ENCODE measurements at places on chromosomes 2 and 18.
A peak's percentile ranks its signal among the peaks of the same experiment; 100 is the strongest.

DNA sequence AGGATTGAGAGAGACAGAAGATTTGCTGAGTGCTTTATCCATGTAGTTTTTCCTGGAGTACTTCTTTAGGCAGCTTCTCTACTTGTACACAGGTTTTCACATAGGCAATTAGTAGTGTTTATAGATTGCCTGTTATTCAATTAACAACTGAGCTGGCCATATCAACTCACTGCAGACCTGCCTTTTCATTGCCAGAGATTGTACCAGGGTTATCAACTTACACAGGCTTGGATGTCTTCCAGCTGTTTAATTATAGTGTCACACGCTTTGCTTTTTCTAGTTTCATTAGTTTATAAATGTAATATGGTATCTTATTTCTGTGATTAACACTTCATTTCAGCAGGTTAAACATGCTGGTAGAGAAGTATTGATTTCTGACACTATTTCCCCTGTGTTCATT is 125.9 kb downstream of the GPD2 start:
- no peak for DNase-seq

DNA sequence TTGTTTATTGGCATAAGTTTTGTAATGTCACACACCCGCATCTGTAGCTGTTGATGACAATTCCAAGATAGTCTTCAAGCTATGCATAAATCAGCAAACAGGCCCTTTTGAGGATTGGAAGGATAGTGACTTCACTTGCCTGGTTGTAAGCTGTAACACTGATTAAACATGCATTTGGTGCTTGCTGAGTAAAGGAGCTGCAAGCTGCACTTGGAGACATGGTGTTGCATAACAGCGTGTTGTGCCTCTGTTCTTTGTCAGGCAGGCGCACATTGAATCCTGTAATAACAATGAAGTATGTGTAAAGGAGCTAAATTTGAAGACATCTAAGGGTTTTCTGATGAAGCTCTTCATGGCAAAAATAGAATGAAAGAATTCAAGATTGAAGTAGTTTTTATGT is 68.7 kb upstream of the TTC27 start:
- no peak for DNase-seq

GRCh38 chr2:64914735-64915509 is 74.3 kb upstream of the SLC1A4 start:
- DNase-seq = no peak

DNA sequence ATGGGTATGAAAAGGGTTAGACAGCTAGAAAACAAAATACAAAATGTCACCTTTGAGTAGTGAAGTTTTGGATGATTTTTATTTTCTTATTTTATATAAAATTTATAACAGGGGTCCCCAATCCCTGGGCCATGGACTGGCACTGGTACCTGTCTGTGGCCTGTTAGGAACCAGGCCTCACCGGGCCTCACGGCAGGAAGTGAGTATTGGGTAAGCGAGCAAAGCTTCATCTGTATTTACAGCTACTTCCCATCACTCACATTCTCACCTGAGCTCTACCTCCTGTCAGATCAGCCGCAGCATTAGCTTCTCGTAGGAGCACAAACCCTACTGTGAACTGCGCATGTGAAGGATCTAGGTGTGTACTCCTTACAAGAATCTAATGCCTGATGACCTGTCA is 202.8 kb upstream of the TWIST2 start:
- no peak for DNase-seq

DNA sequence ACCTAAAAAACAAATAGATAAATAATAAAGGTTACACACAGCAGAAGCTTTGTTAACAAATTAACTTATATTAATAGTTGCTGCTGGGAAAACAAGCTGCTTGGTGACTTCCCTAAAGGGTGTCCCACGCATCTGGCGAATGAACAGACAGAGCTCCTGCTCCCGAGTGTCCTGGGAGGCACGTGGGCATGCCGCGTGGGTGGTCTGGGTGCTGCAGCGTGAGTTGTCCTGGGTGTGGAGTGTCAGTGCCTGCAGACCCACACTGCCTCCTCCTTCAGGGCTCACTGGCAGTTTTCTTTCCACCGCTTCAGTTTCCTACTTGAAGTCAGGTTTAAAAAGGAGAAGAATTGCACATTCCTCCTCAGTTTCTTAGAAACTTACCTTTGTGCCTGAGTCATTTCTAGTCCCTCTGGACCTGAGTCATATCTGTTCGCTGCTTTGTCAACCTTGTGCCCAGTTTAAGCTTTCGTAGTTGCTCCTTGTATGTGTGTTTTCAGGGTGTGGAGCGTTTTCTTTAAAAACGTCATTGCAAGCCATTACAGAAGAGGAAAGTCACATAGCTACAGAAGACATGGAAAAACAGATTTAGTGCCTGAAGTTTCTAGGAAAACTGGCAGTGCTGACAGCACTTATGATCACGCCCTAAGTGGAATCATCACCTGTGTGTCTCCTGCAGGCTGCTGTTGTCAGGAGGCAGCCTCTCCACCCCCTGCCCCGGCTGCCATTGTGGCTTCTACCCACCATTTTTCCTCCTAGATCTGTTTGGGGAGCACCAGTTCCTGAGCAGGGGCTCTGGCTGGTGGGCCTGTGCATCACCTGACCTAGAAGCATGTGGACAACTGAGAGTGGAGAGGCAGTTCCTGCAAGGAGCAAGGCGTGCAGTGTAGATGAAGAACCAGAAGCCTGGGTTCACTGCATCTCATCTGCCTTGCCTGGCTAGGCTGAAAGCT is 24.5 kb downstream of the IMPA2 start:
- no peak for DNase-seq

DNA sequence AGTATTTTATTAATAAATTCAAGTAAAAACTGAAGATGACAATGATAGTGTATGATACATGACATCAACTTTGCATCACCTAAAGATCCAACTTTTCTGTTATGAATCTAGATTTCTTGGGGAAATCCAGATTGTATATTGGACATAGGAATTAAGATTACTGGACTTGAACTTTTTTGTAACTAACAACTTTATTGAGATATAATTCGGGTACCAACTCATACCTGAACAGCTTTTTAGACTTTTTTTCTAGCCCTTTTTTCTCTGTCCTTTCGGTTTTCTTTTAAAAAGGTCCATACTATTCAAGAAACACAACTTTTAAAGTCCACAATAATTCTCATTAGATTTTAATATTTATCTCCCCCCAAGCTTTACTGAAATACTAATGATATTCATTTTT is 1.1 kb upstream of the SOCS6 start:
- no peak for DNase-seq

DNA sequence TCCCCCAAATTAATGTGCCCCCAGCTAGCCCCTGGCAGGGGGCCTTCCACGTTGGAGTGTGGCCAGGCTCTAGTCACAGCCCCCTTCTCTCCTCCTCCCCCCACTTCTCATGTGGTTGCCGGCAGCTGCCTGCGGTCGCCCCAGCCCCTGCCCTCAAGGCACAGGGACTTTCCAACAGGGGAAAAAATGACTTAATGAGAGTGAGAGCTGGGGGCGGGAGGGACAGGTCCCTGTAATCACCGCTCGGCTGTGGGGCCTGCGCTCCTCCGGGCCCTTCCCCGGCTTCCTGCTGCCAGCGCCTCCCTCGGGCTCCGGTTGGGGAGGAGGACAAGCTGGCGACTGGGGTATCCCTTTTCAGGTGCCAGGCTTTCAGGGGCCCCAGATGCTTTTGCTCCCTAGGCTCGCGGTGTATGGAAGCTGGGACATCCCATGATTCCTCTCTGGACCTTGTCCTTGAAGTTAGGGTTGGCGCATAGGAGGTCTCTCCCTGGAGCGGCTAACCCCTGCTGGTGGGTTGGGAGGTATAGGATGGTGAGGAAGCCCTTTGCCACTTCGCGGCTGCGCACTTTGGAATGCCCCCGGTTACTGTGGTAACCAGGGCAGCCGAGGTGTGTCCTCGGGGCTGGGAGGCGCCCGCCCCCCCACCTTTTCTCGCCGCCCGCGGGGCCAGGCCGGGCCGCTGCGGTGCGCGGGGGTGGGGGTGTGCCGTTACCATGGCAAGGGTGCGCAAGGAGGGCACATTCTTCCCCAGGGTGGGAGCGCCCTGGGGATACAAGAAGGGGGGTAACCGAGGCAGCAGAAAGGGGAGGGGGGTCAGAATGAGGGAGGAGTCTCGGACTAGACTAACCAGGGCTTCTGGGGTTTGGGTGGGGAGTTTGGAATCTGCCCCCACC is 16.1 kb downstream of the WNT10A start:
- peak; percentile 82 for DNase-seq

- DNase-seq = no peak
Observed at GRCh38 chr2:128409326-128410034, 90.8 kb upstream of the HS6ST1 start.

- DNase-seq = no peak
Observed at GRCh38 chr18:23706971-23707640, 17.9 kb downstream of the LAMA3 start.

- no peak for DNase-seq
Observed at GRCh38 chr18:6495536-6495935, 80.8 kb upstream of the L3MBTL4 start.

- no peak for DNase-seq
Observed at GRCh38 chr2:112904883-112905282, 6.1 kb upstream of the IL37 start.

GRCh38 chr2:216884347-216884746 is 24.5 kb upstream of the TNP1 start:
- DNase-seq = no peak

DNA sequence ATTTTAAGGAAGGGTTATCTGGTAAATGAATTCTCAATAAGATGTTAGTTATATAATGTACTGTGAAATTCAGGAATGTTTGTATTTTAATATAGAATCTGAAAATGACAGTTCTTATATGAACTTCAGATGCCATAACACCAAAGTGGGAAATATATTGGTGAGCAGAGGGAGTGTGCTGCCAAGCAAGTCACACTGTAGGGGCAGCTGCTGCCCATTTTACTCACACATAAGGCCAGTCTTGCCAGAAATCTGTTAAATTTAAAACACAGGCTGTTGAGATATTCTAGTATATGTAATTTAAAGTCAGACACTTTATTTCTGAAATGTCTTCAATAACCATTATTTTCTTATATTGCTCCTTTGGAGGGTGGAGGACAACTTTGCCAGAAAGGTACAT is 34.6 kb upstream of the C1GALT1C1L start:
- no peak for DNase-seq

DNA sequence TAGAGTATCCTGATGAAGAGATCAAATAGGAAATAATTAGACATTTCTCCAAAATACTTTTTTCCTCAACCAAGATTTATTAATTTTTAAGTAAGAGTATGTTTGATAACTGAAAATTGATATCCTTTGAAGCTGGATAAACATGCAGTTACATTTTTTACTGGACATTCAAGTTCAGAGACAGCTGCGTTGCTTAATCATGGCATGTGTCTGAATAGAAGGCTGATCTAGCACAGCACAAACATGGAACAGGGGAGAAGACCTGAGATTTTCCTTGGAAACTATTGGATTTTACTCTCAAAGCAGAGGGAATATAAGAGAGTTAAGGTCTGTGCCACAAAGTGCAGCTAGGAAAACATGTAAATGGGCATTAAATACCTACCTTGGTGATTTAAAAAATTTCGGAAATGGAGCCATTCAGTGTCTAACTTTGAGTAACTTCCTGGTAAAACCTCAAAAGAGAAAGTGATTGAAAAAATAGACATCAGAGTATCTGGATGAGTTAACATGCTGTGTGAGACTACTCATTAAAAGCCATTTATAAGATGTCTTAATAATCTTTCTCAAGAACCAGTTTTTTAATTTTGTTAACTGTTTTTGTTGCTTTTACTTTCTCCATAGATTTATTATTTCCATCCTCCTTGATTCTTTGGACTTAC is 31.8 kb downstream of the CRIM1 start:
- no peak for DNase-seq

- DNase-seq = no peak
Observed at GRCh38 chr2:218988164-218988563, 3.2 kb upstream of the FEV start.

DNA sequence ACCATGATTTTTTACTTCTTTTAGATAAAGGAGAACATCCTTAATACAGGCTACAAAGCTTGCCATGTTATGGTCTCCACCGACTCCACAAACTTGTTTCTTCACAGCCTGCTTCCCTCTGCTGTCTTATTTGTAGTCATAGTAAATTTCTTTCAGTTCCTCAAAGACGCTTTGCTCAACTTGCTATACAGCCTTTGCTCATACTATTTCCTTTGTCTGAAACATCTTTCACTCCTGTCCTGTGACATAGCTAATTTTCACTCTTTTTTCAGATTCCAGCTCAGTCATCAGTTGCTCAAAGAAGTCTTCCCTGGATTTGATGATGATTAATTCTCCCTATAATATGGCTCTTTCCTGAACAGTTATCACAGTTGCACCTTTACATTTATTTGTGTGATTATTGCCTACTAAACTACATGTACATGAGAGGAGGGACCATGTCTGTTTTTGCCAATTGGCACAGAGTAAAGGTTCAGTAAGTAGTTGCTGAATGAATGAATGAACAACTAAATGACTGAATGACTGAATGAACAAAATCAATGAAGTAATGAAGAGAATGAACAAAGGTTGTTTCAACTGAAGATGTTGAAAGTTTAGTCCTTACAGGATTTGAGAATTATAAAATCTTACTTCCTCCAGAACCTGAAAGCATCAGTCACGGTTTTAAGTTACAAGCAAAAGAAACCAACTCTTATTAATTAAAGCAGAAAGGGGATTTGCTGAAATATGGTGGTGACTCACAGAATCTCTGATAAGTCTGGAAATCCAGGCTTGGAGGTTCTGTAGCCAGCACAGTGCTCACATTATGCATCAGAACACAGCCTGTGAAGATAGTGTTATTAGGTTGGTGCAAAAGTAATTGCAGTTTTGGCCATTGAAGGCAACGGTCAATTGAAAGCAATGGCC is 186.4 kb upstream of the FAM98A start:
- DNase-seq = no peak

DNA sequence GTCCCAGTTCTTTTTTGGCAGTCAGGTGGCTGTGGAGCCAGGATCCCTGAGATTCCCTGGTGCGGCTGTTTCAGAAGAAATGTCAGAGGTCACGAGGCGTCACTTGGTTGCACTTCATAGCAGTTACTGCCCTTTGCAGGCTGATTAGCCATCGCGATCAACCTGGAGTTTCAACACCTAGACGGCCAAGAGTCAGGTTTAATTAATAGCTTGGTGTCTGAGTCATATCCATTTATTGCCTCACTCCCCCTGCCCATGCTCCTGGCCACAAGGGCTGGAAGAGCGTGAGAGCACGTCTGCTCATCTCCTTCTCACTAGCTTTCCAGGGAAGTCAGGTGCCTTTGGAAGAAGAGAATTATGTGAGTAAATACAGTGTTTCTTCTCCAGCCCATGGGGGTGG is 552.3 kb downstream of the TSN start:
- no peak for DNase-seq

DNA sequence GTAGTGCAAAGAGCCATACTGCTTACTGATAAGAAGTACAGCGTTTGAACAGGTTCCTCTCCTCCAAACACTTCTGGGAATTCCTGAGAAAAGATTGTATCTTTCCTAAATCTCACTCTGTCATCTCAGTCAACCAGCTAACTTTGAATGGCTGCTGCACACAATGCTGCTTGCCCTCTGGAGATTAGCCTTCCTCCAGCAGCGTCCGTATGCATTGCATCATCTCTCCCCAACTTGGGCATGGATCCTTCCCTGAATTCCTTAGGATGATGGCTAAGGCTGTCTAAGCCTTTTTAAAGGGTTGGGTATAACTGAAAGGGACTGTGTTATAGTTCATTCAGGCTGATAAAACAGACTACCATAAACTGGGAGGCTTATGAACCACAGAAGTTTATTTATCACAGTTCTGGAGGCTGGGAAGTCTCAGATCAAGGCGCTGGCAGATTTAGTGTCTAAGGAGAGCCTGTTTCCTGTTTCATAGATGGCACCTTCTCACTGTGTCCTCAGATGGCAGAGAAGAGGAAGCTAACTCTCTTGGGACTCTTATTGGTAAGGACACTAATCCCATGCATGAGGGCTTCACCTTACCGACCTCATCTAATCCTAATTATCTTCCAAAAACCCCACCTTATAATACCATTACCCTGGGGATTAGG is 105.3 kb downstream of the PAX3 start:
- DNase-seq = no peak

- no peak for DNase-seq
Observed at GRCh38 chr2:160034396-160034795, 28.0 kb downstream of the PLA2R1 start.
